Endothelial cell of umbilical vein (primary cell): ENCODE measurements at places on chromosomes 4 and X.

DNA sequence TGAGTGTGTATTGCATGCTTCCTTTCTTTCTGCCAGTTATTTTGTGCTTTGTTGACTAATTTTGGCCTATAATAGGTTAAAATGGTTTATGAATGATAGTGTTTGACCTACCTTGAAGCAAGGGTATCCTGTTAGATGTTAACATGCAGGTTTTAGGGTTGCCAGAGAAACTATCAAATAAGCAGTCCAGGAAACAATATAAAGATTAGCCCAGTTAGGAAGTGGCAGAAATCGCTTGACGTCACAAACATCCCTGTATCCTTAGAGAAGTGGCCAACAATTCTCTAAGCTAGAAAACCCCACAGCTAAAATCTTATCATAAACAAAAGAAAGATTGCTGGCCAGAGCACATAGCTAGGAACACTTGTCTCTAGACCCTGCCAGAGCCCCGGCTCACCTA, 3.8 kb downstream of the NAP1L5 start:
- peak; percentile 53 for DNase-seq

DNA sequence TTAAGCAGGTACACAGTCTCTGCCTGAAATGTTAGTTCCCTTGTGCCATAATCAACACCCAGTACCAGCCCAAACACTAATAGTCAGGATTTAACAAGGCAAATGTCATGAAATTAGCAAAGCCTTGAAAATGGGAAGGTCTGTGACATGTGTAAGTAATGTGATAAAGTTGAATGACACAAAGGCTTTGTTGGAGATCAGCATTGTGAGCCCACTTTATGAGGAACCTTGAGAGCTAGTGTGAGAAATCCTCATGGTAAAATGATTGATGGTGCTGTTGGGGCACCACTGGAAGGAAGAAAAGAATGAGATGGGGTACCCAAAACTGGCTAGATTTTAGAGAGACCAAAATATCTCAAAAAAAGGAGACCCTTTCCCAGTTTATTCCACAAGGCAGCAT, 3.3 kb upstream of the LIN54 start:
- DNase-seq = no peak

GRCh38 chr4:138158746-138159297, 83.3 kb downstream of the SLC7A11 start:
- DNase-seq = peak; percentile 43

DNA sequence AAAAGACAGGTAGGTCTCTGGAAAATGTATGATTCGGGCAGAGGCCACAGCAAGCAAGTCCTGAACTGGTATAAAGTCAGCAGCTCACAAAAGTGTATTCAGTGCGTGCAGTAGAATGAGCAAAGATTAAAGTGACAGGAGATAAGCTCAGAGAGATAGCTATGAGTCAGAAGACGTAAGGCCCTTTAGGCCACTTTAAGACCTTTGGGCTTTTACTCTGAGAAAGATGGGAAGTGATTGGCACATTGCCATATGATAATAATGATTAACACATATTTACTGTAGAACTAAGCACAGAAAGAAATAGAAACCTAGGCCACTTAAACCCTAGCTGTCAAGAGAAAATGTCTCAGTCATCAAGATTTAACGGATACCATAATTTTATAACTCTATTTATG, 51.7 kb downstream of the TBCK start:
- DNase-seq = no peak
